Fibroblast of upper back skin (primary cell): ENCODE measurements at places on chromosomes 11 and 22.

GRCh38 chr22:45261407-45262088, 20.9 kb upstream of the KIAA0930 start:
- no peak for DNase-seq

GRCh38 chr11:57567515-57568329, at the start of gene UBE2L6:
Gene UBE2L6, minus strand, starts transcription at chr11:57567672. Its CDS starts 61 bp downstream, at chr11:57567611.
- DNase-seq: peak; percentile 25

GRCh38 chr11:93986716-93987115, 34.4 kb upstream of the HEPHL1 start:
- DNase-seq: peak; percentile 20

DNA sequence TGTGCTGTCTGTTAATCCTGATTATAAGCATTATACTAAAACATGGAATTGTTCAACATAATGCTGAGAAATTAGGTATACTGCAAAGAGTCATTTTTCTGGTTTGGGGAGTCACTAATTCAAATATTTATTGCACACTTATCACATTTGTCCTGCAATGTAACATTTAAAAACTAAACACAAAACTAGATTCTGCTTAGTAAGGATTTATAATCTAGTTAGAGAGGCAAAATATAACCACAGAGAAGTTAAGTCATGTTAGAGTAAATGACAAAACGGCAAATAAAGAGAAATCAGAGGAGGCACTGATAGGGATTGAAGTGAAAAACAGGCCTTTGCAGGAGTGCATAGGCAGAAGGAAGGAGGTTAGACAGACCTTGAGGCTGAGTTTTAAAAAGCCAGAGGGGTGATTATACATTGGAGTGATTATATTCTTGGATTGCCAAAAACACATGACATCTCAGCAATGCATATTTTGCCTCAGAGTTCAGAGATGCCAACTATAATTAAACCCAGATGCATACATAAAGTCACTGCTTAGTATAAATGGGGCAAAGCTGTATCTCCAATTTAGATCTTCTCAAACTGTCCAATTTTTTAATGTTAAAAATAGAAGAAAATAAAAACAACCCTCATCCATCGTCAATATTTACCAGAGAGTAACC, 49.7 kb downstream of the CCDC34 start:
- DNase-seq: peak; percentile 69

- peak; percentile 51 for DNase-seq
Measured at GRCh38 chr11:24386546-24387397, 110.1 kb upstream of the LUZP2 start.
